SK-MEL-5 (cell line): ENCODE measurements at places on chromosomes 16 and 17. TPM values are rescaled to one million over a fixed set of nuclear protein-coding genes. Genes with fewer than 3 reads are reported as not detected.

Gene CLDN7
- not detected in 2 replicates for total RNA-seq

Gene SLC22A31
- 0.77 TPM in 1 of 2 replicates, not detected in the other for total RNA-seq

Gene NARF
- total RNA-seq = 49.9 and 55.4 TPM in 2 replicates

Gene ZMYND15
- total RNA-seq = 0.11 TPM in 1 of 2 replicates, not detected in the other

Gene CCL17
- total RNA-seq = 1.8 and 2.1 TPM in 2 replicates

Gene MT1F
- 0.24 TPM in 1 of 2 replicates, not detected in the other for total RNA-seq

Gene PLA2G15
- 13.5 and 15.0 TPM in 2 replicates for total RNA-seq

Gene EVI2B
- total RNA-seq = not detected in 2 replicates

Gene LDHD
- 2.2 and 3.0 TPM in 2 replicates for total RNA-seq

Gene NHLRC4
- total RNA-seq = 0.56 and 1.1 TPM in 2 replicates

Gene RDM1
- 0.40 and 0.45 TPM in 2 replicates for total RNA-seq

Gene TBC1D3H
- total RNA-seq = not detected in 2 replicates

Gene SNAI3
- total RNA-seq = not detected in 2 replicates

Gene SLC38A8
- total RNA-seq = 9.0 and 11.7 TPM in 2 replicates

Gene CRYBA1
- total RNA-seq = not detected in 2 replicates

Gene SHBG
- total RNA-seq = 0.82 and 1.6 TPM in 2 replicates

Gene TTYH2
- 72.7 and 72.9 TPM in 2 replicates for total RNA-seq

Gene KRT9
- total RNA-seq = not detected in 2 replicates

Gene EMP2
- total RNA-seq = 59.9 and 61.6 TPM in 2 replicates

Gene KRTAP4-5
- total RNA-seq = not detected in 2 replicates
